ENCODE measurements at places on chromosomes 4 and X. TPM values are rescaled to one million over a fixed set of nuclear protein-coding genes. Genes with fewer than 3 reads are reported as not detected.

The ATP8A1 gene
- total RNA-seq, result 5.1 TPM

The DCAF4L1 gene
- 0.12 TPM for total RNA-seq

- DNase-seq, result no peak
These were observed 5.6 kb upstream of the TXK start for GRCh38 chr4:48139691-48140090.

The AFM gene
- total RNA-seq, result 0.35 TPM

- DNase-seq, result no peak
These were observed 1.5 kb downstream of the USP38 start for GRCh38 chr4:143186212-143186611.

- DNase-seq, result peak; percentile 28
These were observed 568 bp downstream of the HTT start for GRCh38 chr4:3074846-3075651.

The NDNF gene
- total RNA-seq, result 45.2 TPM

The MGST2 gene
- total RNA-seq, result 194 TPM

DNA sequence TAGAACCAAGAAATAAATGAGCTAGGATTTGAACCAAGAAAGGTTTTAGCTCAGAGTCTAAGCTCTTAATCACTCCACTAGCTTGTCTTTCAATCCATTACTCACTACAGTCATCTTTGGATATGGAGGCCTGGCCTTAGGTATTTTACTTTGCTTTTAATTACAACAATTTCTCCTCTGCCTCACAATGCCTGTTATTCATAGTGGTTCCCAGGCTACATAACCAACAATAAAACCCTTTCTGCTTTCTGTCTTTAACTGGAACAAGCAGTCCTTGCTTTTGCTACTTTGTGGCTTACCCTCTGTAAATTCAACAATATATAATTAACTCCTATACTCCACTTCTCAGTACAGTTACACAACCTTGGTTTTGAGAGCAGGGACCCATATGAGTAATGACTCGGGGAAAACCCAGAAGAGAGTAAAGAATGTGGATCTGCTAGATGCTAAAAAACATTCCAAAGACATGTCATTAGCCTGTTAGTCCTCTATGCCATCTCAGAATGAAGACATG, 94.7 kb upstream of the NAP1L5 start:
- DNase-seq, result no peak

- DNase-seq, result no peak
These were observed 52.4 kb downstream of the PPP2R2C start for GRCh38 chr4:6420036-6420435.

The PAGE2 gene
- total RNA-seq, result not detected

The NEIL3 gene
- 0.46 TPM for total RNA-seq

DNA sequence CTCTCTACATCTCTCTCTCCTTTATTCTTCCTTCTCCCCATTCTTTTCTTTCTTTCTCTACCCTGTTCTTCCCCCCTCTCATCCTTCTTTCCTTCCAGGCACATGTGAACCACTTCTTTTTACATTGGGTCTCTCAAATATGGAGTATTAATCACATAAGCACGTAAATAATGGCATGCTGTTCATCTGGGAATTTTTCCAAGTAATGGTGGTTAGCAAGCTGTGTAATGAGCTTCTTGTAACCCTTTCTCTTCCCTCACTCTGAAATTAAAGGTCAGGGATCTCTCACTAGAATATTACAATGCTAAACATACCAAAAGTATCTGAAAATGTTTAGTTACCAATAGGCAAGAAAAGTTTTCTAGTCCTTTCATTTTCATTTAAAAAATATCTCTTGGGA, 239.9 kb upstream of the TEX13A start:
- no peak for DNase-seq

The PPP4R3C gene
- total RNA-seq, result not detected

DNA sequence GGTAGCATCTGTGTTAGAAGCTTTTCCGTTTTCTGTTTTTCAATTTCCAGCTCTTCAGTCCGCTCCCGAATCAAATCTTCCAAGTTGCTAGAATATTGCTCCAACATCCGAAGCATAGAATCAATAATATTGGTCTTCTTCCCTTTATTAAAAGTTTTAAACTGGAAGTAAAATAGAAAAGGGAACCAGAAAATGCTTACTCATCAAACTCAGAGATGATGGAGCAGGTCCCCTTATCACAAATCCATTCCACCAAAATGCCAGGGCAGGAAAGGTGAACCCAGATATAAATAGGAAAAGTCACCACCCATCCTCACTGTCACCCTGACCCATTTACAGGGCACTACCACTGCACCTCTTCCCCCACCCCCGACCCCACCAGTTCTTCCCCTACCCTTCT, 89.0 kb downstream of the GUCY2F start:
- DNase-seq, result no peak

DNA sequence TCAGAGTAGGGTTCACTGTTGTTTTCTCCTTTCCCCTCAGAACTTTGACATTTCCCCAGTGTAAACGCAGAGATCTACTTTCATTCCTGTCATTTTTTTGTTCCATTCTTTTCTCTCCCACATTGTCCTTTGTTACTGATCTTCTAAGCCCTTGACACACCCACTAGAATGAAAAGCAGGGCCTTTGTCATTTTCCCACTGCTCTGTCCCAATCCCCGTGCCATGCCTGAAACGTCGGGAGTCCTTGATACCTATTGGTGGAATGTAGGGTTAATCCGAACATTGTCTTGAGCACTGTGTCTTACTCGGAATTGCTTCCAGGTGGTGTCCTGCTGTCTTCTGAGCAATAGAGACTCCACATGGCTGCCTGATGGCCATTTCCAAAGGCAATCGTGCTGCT, 887.1 kb upstream of the FRG1 start:
- no peak for DNase-seq

GRCh38 chrX:68304602-68305001, 128.7 kb downstream of the OPHN1 start:
- DNase-seq, result no peak

DNA sequence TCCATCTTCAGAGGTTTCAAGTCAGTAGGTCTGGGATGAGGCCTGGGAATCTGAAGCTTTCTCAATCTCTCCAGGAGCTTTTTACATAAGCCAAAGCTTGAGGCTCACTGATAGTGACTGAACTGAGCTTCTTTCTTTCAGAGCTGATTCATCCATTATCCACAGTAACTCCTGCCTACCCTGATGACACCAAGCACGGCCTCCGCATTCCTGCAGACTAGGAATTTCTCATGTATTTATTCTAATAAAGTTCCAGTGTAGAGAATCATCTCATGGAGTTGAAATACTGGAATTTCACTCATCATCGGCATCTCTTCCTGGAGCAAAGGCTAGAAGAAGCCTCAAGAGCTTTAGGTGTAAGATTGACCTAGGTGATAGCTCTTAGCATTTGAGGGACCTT, 12.1 kb upstream of the DCTD start:
- no peak for DNase-seq

The DAPP1 gene
- 23.3 TPM for total RNA-seq

- DNase-seq, result no peak
These were observed 494 bp downstream of the SPOCK3 start for GRCh38 chr4:167233685-167234315.

DNA sequence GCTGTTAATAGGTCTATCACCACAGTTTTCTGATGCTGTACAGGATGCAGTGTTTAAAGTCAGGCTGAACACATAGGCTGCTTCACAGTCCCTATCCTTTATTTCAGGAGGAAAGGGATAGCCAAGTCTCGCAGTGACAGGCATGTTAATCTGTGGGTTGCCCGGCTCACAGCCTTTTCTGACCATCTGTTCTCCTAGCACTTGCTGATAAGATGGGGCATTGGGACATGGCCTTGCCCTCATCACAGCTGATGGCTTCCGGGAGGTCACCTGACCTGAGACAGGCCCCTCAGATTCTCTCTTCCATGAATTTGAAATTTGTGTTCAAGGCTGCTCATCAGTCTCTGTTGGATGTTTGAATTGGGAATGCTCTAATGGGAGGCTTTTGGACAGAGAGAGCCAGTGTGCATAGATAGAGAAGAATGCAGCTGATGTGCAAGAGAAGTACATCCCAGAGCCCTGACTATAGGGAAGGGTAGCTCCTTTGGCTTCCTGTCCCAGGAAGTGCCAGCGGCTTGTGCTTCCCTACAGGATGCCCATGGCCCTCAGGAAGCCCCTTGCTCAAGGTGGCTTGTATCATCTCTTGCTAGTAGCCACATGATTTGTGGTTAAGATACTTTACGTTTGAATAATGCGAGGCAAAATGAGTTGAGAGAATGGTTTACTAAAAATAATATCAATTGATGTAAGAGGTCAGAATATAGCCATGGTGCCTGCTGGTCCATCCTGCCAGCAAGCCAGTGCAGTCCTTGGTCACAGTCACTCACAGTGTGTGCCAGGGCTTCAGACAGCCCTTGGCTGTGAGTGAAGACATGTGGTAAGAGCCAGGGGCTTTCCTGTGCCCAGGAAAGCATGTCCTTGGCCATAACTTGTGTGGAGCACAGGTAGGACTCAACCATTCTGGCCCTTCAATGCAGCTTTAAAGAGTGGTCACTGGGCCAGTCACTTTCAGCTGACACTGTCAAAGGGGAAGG, 88.6 kb downstream of the TSPAN7 start:
- DNase-seq, result no peak

DNA sequence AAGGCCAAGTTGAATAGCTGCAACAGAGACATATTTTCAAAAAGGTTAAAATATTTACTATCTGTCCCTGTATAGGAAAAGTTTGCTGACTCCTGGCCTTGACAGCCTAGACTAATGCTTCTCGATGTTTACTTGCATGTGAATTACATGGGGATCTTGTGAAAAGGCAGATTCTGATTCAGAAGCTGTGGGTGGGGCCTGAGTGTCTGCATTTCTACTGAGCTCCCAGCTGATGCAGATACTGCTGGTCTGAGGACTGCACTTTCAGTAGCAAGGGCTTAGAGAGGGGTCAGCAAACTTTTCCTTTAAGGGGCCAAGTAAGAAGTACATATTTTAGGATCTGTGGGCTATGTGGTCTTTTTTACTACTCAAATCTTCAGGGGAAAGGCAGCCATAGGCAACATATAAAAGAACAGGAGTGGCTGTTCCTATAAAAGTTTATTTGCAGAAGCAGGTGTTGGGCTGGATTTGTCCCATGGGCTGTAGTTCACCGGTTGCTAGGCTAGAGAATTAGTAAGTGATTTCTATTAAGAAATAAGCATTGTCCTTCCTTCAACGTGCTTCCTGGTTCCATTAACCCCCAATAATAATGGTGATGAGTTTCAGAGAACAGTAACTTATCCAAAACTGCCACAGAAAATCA, 97.2 kb upstream of the PDE5A start:
- DNase-seq, result no peak

GRCh38 chr4:185412412-185412811, 13.4 kb downstream of the UFSP2 start:
- no peak for DNase-seq

DNA sequence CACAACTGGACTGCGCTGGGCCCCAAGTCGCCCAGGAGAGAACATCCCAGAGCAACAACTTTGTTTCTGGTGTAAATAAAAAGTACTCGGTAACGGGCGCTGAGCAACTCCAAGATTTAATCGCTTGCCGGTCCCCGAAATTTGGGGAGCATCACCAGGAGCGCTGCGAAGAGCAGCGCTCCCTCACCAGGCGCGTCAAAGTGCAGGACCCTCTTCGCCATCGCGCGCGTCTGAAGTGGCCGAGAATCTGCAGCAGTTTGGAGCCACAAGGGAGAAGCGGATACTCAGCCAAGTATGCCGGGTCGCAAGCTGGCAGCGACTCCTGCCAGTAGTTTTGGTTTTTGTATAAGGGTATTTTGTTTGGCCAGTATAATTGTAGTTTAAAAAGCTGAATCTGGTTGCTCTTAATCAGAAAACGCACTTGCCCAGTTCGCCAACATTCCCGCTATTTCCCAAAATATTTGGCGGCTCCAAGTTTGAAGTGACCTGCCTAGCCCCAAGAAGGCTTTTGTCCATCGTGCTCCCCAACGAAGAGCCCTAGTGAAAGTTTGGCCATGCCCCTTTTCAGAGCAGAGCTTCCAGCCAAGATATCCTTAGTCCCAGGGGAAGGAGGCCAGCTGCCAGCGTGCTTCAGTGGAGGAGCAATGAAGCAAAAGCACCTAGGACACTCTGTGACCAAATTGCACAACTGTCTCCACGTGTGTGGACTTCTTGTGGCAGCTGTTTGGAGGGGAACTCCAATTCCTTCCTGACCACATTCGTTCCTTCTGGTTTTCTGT, 557 bp upstream of the KDR start:
- DNase-seq, result no peak

- DNase-seq, result no peak
These were observed 20.0 kb downstream of the PALLD start for GRCh38 chr4:168516841-168517240.

DNA sequence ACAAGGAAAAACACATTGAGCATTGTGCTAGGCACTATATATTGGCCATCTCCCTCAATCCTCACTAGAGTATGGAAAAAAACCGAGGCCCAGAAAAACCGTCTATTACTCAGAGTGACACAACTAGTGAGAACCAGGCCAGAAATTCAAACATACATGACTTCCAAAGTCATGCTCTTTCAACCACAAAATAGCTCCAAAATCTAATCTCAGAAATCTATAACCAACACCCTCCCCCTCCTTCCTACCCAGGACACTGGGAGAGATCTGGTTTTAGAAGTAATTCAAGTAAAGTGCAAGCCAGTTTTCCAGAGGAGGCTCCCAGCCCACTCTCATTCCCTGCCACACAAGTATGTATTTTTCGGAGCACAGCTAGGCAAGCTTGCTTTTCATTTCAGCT, 7.6 kb downstream of the HS3ST1 start:
- DNase-seq, result no peak

The GPM6B gene
- total RNA-seq, result 6.8 TPM

The MAGEB2 gene
- total RNA-seq, result not detected

The SLC10A4 gene
- 0.43 TPM for total RNA-seq

The AADAT gene
- total RNA-seq, result 2.4 TPM

DNA sequence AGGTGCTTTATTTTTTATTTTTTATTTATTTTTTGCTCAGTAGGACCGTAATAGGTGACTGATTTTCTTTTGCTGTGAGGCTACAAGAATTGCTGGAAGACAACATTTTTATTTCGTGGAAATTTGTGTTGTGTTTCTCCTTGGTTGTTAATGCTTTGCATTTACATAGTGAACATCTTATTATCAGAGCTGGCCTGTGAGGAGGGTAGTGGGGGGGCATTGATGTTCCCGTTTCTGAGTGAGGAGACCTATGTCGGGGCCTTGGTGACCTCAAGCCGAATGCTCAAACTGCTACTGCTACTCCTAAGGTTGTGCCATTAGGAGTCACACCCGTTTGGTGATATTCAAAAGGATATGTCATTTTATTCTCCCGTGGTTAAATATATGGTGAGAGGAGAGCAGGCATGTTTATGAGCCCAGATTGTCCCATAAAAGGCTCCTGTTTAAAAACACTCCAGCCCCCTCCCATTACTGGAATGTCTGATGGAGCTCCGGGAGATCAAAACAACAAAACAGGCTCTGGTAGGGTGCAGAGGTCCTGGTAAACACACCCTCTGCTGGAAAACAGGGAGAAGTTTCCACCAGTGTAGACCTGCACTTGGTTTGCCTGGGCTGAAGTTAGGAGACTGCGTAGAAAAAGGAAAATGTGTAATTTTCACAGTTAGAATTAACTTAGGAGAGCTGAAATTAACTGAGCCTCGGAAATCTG, 5.6 kb downstream of the PDGFRA start:
- no peak for DNase-seq

The CT45A5 gene
- total RNA-seq, result not detected

The TCEAL3 gene
- 34.2 TPM for total RNA-seq

All from mucosa of gallbladder (tissue), 1 donor.